Hematopoietic multipotent progenitor cell treated with erythropoietin and hydrocortisone succinate and interleukin-3 and kit ligand, for 17 days (in vitro differentiated cells): ENCODE measurements at places on chromosomes 4 and X.

GRCh38 chr4:48297256-48297846 lies 27.7 kb upstream of the TEC start:
- no peak for DNase-seq

DNA sequence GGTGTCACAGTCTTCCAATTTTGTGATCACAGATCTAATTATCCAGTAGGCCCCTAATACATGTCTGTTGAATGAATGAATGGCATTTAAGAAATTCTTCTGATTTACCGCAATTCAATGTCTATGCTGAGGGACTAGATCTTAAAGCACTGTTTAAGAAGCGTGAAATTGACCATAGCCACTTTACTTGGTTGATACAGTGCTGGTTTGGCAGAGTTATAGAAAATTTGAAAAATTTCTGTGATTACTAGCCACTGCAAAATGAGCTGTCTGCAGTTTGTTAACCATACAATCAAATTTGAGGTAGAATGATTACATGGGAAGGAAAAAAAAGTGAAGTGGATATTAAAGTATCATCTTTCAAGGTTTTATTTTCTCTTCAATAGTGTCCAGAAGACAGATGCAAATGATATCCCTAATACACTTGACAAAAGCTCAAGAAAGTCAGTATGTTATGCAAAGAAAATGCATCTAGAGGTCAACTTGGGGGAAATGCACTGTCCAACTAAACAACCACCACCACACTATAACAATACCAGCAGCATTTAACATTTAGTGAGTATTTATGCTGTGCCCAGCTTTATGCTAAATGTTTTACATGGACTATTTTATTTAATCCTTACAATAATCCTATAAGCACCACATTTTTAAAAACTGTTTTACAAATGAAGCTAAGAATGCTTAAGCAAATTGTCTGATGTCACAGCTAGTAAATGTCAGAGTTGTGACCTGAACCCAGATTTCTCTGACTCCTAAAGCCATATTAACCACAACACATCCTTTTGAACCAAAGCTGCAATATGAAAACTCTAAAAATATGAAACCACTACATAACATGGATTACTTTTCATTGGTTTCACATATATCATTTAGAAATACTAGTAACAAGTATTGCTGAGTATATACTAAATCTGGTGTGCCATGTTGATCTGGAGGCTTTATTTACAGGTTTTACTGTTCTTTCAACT lies 217.9 kb upstream of the MAB21L2 start:
- DNase-seq: no peak

GRCh38 chr4:148017801-148018200 lies 285.9 kb downstream of the ARHGAP10 start:
- DNase-seq: no peak

DNA sequence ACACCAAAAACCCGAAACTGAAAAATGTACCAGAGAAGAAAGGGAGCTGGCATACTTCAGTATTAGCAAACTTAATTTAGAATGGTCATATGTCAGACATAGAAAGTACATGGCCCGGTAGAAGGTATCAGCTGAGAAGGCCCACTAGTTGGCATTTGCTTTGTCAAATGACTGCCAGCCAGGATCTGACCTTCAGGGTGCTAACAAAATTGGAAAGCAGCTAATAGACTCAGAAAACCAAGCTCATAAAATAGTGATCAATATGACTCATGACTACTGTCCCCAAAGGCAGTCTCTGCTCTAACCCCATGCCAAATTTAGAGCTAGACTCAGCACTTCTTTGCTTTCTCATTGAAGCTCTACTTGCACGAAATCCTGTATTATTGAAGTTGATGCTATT lies 342.7 kb downstream of the PDGFC start:
- no peak for DNase-seq

DNA sequence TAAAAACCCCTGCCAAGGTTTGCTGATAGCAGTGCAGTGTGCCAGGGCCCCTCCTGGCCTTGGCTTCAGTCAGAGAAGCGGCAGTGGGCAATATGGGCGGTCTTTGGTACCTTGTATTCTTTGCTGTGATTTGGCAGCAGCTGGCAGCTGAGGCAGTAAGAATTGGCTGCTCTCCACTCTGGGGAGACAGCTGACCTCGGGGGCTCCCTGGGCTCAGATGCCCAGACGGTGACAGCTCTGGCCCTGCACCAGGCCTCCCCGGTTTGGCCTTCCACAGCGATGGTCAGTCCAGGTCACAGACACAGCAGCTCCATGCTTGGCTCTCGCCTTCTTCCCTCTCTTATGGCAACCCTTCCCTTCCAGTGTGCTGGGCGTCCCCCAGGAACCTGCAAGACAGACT lies 330.9 kb downstream of the BCOR start:
- DNase-seq: no peak
